ENCODE measurements at places on chromosomes 16 and 17.

DNA sequence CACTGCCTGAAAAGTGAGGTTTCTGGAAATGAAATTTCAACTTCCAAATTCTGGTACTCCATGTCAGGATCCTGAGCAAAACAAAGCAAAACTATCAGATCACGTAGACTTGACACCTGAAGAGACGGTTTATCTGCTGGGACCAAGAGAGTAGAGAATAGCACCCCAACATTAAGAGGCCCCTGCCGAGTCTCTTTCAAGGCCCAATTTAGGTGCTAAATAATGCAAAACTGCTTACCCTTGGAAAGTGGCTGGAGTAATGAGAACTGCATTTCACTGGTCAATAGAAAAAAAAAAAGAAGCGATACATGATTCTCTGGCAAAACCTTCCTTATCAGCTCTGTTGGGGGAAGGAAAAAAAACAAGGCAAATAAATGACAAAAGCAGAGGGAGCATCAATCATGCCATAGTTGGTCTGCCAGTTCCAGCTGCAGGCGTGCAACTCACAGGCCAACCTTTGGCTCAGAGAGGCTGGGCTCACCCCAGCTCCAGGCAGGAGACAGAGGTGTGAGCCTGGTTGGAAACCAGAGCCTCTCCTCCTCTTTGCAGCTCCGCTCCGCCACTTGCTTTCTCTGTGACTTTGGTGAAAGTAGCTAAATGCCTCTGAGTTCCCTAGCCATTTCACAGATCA is 595.2 kb downstream of the TOX3 start:
- no peak for DNase-seq

DNA sequence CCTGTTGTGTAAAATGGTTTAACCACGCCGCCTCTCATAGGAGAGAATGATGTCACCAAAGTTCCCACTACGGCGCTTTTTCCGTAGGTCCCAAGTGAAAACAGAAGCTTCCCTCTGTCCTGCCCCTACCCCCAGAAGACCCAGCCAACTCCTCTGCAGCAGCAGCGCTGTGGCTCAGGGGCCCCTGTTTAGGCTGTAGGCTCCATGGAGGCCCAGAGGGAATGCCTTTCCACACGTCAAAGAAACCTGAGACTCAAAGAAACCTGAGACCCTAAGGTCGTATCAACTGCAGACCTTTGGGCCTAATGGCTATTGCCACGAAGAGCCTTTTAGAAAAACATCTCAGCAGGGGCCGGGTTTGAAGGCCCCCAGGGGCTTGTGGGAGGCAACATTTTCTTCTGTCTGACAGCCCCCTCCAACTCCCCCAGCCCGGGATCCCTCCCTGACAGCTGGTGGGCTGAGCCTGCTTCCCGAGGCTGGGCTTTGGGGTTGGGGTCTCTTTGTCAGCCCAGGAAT is 43.1 kb upstream of the MEAK7 start:
- no peak for DNase-seq

DNA sequence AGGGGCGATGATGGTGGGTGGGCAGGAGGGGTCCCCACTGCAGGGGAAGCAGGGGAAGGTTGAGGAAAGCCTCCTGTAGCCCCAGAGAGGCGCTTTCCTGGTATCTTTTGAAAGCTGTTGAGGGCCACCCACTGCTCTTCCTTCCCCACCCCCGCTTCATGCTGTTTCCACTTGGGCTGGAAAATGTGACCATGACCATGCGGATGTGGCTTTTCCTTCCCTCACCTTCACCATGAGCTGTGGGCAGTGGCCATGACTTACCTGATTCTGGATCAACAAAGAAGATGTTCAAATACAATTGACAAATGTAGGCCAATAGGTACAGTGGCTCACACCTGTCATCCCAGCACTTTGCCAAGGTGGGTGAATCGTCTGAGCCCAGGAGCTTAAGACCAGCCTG is 13.8 kb downstream of the MVP start:
- no peak for DNase-seq

- DNase-seq = peak; percentile 71
Observed at GRCh38 chr17:48037036-48037837, at the start of gene COPZ2. Gene COPZ2, minus strand, starts transcription at chr17:48037797. Its CDS starts 20 bp downstream, at chr17:48037777.

DNA sequence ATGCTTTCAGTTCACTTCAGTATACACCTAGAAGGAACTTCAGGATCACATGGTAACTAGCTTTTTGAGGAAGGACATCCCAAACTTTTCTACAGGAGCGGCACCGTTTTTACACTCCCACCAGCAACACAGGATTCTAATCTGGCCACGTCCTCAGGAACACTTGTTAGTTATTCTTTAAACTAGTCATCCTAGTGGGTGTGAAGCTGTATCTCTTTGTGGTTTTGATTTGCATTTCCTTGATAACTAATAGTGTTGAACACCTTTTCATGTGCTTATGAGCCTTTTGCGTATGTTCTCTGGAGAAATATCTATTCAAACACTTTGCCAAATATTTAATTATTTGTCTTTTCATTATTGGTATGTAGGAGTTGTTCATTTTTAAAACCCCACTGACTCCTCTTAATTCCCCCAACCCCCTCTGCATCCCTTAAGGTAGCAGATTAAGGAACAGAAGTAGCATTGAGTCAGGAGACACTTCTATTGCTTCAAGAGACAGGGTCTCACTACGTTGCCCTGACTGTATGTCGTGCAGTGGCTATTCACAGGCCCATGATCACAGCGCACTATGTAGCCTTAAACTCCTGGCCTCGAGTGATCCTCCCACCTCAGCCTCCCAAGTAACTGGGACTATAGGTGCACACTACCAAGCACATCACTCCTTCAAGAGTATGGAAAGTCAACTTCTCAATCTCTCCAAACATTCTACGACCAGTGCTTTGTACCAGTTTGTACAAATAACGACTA is 25.4 kb downstream of the YWHAE start:
- DNase-seq = peak; percentile 33

DNA sequence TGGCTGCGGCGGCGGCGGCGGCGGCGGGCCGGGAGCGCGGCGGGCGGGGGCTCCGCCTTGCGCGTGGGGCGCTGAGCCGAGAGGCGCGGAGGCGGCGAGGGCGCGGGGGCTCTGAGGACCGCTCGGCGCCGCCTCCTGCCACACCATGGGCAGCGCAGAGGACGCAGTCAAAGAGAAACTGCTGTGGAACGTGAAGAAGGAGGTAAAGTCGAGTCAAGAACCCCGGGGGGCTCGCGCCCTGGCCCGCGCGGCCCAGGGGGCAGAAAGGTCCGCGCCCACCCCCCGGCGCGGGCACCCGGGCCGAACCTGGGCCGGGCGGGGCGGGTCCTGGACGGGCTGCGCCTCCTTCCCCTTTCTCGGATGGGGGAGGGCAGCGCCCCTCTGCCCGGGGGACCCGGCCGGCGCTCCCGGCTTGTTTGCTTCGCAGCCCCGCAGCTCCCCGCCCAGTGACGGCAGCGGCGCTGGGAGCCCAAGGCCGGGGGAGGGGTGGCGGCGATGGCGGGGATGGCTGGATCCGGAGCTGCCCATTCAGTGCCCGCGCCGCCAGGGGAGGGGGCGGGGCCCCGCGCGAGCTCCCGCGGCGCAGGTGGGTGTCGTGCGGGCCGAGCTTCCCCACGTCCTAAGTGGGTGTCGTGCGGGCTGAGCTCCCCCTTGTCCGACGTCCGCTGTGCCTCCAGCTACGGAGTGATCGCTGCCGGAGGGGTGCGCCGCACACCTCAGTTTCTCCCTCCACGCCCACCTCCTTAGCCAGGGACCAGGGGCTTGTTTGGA is 428 bp downstream of the SGSM2 start:
- peak; percentile 57 for DNase-seq

All from CD4-positive, alpha-beta T cell treated with Interleukin-10 for 1 hour (primary cell).